Muscle of arm (tissue), 14 donors: ENCODE measurements at places on chromosomes 12 and 14. TPM values are rescaled to one million over a fixed set of nuclear protein-coding genes. Genes with fewer than 3 reads are reported as not detected.
A peak's percentile ranks its signal among the peaks of the same experiment; 100 is the strongest.

Gene IL26
- not detected for polyA plus RNA-seq

Gene RIMBP2
- polyA plus RNA-seq = 1.1 TPM

Gene FOXG1
- polyA plus RNA-seq = not detected

Gene FAM216A
- not detected for polyA plus RNA-seq

Gene SLCO1C1
- polyA plus RNA-seq = 0.19 TPM

DNA sequence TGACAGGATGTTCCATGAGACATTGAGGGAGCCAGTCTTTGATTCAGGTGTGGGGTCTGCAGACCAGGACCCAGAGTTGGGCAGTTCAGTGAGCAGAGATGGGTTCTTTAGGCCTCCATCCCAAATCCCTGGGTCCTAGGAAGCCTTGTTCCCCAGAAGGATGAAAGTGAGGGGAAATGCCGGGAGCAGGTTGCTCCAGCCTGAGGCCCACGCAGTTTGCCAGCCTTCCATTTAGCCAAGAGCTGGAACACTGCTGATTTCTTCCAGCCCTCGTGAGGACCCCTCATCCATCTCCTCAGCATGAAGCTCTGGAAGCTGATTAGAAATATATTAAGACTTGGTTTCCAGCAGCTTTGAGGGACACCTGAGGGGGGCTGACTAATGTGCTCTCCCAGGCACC, 12.1 kb downstream of the C14orf132 start:
- DNase-seq = no peak

GRCh38 chr14:100438678-100439592, 115.8 kb downstream of the SLC25A47 start:
- DNase-seq = no peak

GRCh38 chr12:122081697-122082221, 3.2 kb downstream of the MLXIP start:
- no peak for DNase-seq

- DNase-seq = no peak
Observed at GRCh38 chr14:73463411-73463810, 5.1 kb upstream of the NUMB start.

DNA sequence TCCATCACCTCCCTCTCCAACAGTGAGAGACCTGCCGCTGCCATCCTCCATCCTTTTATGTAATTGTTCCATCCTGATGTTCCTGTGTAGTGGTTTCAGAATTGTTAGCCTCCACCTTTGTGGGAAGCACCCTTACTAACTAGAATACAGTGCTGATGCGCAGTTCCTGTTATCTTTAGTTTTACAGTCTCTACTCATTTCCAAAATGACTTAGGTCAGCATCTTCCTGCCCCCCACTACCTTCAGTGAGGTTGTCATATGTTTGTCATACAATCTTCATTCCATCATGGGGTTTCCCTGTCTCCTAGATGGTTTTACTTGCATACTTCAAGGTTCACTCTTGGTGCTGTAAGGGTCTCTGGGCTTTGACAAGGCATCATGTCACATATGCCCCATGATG, 69.8 kb downstream of the EML1 start:
- DNase-seq = no peak

DNA sequence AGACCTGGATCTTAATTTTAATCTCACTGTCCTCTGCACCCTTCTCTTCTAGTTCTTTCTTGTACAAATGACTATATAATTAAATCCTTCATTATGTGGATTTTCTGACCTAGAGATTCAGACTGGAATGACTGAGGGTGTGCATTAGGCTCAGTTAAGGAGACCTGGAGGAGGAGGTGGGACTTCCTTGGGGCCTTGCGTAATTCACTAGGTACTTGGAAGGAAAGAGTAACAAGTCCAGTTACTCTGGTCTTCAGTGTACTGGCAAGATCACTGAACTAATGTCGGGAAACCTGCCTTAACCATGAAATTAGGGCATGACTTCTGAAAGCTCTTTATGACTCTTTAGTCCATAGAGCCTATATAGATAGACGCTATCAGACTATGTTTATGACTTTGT, 441.4 kb downstream of the EGLN3 start:
- DNase-seq = no peak

DNA sequence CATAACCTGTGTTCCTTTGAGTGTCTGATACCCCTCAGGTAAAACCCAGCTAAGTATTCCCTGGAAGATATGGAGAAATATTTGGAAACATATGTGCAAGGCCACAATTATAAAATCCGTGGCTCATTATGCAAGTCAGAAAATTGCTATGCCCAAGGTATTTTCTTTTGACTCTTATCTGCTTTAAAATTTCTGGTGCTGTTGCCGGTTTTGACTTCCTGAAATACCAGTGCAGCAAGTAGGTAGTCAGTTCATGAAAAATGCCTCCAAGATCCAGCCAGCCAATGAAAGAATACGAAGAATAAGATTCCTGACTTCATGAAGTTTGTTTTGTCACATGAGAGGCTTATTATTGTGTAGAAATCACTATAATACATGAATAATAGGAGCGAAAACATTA, 20.2 kb upstream of the FUT8 start:
- no peak for DNase-seq

GRCh38 chr12:70576341-70577282, 60.6 kb downstream of the PTPRB start:
- peak; percentile 73 for DNase-seq

- DNase-seq = no peak
Observed at GRCh38 chr14:56585461-56586084, 6.0 kb downstream of the TMEM260 start.

- DNase-seq = no peak
Observed at GRCh38 chr12:67773896-67774295, 125.4 kb downstream of the DYRK2 start.

- no peak for DNase-seq
Observed at GRCh38 chr12:121939186-121939585, 20.8 kb downstream of the CFAP251 start.

GRCh38 chr12:72274931-72275330, 2.8 kb downstream of the TRHDE start:
- no peak for DNase-seq
